ENCODE measurements at places on chromosomes 3 and 15.

GRCh38 chr15:93413745-93414144 is 324.7 kb upstream of the RGMA start:
- DNase-seq = no peak

DNA sequence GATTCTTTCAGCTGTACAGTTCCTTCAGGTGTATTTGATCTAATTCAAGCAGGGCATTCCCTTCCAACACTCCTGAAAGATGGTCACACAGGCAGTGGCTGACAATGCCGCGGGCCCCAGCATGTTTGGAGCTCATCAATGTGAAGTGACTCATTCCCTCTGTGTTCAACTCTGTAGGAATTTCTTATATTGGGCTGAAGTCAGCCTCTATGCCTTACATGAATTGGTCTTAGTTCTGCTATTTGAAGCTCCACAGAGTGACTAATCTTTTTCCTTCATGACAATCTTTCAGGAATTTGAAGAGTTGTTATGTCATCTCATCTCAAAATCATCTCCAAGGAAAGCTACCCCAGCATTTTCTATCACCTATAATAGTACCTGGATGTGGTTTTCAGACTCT is 142.5 kb upstream of the C2CD4B start:
- no peak for DNase-seq

- DNase-seq = no peak
Measured at GRCh38 chr3:150545419-150546225, 674 bp downstream of the SERP1 start.

- DNase-seq = no peak
Measured at GRCh38 chr3:164524201-164524600, 554.1 kb downstream of the SI start.

DNA sequence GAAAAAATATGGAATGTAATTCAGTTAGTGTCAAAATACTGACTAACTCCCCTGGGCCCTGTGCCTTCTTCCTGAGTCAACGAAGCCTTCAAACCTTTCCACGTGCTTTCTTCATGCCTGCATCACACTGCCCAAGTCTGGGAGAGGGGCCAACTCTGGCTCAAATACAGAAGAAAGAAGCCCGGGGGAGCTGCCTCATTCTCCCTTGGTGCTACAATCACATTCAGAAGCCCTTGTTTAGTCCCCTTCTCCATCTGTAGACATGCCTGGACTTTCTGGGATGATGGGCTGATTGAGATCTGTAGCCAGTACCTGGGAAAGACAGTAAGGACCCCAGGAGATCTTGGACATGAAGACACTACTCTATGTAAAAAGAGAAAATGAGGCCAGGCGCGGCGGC is 77.8 kb upstream of the GSK3B start:
- no peak for DNase-seq

DNA sequence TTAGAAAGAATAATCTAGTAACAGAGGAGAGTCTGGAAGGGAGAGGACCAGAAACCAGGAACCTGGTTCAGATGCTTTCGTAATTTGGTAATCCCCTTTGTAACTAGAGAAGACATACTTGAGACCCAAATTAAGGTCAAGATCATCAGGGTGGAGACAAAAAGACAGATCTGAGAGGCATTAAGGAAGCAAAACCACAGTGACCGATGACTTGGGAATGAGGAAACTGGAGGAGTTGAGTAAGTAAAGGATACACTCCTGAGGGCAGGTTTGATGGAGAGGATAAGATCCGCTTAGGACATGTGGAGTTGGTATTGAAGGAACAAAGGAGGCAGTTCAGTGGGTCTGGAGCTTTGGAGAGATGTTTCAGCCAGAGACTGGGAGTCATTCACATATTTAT is 23.6 kb upstream of the BCL2A1 start:
- DNase-seq = no peak

DNA sequence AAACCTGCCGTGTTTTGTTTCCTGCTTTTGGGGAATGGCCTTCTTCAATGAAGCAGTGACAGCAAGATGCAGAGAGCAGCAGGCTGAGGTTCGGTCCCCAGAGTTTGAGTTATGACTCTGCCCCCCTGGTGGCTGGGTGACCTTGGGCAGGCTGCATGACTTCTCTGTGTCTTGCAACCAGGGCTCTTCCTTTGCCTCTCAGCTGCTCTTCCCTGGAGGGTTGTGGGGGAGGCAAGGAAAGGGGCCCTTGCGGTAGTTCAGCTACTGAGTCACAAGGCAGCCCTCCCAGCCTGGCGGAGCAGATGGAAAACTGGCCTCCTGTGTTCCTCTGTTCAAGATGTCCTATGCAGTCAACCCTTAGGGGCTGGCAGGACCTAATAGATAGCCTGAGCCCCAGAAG is 17.1 kb downstream of the CTXND1 start:
- DNase-seq = peak; percentile 4

DNA sequence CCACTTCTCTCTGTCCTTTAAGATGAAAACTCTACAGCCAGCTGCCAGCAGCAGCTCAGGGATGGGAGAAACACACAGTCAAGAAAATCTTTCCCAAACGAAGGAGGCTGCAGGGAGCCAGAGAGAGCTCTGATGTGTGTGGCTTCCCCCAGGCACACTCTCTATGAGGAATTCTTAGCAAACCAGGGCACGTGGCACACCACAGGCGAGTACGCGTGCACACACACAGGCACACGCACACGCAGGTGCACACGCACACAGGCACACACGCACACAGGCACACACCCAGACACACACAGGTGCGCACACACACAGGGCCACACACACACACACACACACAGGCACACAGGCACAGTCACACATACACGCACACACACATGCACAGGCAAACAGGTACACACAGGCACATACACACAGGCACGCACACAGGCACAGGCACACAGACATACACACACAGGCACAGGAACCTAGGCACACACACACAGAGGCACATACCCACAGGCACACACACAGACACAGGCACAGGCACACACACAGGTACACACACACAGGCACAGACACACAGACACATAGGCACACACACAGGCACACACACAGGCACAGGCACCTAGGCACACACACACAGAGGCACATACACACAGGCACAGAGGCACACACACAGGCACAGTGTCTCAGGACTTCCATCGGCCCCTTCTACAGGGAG is 91.5 kb upstream of the ATP2B2 start:
- DNase-seq = no peak

DNA sequence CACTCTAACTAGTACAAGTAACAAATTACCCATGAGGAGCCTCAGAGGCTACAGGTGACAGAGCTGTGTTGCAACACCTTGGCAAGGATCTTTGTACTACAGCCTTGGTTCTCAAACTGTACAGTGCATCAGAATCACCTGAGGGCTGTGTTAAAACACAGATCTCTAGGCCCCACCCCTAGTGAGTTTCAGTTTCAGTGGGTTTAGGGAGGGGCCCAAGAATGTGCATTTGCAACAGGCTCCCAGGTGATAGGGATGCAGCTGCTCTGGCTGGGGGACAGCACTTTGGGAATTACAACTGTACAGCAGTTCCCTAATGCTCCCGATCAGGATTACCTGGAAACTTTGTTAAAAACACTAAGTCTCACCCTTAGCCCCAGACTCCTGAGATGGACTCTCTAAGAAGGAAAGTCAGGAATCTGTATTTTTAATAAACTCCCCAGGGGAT is 66.1 kb upstream of the NR2F2 start:
- DNase-seq = no peak

GRCh38 chr3:46427916-46428833 is 21.1 kb downstream of the CCRL2 start:
- no peak for DNase-seq

GRCh38 chr15:82730022-82730530 is 20.4 kb upstream of the AP3B2 start:
- DNase-seq = no peak

DNA sequence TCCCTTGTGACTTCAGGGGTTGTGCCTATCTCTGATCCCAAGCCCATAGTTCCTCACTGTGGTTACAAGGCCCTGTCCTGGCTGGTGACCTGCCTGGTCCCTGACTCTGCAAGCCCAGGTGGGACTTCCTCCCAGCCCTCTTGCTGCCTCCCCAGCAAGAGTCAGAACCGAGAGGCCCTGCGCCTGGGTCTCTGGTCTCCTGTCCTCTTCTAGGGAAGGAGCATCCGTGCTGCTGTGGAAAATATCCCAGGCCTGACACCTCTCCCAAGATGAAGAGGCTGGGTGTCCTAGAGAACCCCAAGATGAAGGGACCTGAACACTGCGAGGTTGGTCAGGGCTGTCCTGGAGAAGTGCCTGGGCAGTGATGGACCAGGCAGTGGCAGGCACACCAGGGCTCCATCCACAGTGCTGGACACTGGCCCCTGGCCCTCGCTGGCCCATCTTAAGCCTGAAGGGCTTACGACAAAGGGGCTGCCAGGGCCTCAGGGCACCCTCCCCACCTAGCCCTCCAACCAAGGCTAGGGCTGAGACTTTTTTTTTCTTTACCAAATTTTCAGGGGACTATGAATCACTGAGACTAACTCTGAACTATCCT is 32.7 kb downstream of the PTH1R start:
- no peak for DNase-seq

DNA sequence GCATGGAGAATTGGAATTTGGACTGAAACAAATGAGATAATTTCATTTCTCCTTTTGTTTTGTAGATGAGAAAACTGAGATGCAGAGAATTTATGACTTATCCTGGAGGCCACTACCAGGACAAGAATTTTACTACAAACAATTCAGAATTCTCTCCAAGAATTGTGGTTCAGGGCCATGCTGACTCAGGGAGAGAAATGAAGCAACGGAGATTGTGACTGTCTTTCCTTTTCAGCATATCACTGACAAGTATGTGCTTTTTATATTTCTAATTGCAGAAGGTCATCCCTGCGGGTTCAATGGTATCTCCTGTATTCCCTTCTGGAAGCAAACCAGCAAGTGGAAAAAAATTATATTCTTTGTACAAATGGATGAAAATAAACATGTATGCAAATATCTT is 170.8 kb upstream of the MITF start:
- DNase-seq = no peak

DNA sequence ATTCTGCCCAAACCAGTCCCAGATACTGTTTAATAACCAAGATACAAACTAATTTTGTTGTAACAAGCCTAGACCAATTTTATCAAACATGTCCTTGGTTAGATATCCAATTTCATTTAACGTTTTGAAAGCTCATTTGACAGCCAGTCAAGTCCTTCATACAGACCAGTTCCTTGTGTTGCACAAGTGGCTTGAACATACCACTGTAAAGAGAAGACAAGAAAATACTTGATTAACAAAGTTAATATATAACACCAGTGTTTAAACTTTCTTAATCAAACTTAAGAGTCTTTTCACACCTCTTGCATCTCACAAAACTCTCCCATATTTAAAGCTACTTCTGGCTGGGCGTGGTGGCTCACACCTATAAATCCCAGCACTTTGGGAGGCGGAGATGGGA is 16.0 kb downstream of the PDE12 start:
- no peak for DNase-seq

GRCh38 chr15:60373745-60374144 is 24.0 kb downstream of the ANXA2 start:
- DNase-seq = no peak

DNA sequence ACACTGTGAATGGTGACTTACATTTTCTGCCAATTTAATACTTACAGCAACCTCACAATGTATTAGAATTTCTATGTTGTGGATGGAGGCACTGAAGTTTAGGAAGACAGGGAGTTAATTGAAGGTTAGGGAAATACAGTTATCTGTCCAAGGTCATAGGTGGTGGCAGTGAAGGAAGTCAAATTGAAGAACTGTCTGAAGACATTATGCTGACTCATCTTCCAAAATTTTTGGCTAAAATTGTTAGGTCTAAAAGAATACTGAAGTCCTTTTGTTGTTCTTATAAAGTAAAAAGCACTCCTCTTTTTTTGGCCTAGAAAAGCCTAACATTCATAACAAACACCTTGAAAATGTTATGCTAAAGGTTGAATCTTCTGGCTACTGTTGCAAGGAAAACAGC is 27.7 kb downstream of the EMC4 start:
- no peak for DNase-seq

DNA sequence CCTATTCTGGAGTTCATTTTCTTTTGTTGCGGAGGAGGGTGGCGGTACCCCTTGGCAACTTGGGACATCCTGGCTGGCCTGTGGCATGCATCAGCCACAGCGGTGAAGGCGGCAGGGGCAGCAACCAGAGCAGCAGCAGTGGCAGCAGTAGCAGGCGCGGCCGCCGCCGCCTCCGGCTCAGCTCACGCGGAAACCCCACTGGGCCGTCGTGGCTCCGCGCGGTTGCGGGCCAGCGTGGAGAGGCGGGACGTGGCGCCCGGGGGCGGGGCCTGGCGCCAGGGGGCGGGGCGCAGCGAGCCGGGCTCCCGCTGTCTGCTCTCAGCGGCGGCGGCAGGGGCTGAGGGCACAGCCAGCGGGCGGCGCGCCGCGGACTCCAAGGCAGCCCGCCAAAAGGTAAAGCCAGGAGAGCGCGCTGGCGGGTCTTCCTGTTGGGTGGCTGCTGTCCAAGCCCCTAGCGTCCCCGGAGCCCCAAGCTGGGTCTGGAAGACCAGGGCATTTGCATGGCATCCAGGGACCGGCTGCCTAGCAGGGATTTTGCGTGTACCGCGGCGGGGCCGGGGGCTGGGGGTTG is 334.4 kb upstream of the THRB start:
- DNase-seq = no peak

DNA sequence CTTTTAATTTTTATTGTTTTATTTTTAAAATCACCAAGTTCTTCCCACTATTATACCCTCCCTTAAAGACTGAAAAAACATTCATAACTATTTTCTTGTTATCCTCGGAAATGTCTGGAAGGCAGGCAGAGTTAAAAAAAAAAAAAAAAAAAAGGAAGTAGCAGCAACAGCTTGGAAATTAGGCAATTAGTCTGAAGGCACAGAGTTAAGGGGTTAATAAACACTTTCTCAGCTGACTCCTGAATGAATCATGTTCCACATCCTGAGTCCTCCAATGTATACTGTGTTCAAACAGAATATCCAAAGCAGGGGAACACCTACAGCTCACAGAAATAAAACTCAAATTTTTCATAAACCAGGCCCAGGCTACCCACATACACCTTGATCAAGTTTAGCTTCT is 5.8 kb downstream of the HEXA start:
- no peak for DNase-seq

GRCh38 chr3:111571907-111572460 is 23.2 kb downstream of the ZBED2 start:
- no peak for DNase-seq

DNA sequence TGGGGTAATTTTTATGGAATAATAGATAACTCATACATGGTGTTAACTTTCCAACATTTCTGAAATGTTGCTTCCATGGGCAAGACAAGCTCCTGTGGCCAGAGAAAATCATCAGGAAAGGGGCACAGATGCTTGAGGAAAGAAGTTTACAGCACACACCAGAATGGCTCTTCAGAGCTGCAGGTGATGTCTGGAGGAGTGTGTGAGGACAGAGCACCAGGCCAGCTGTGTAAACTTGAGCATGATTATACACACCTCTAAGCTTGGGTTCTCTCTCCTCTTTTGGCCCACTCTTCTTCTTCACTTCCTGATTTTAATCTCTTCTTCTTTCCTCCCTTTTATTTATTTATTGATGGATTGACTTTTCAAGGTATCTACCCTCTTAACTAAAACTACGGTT is 676.0 kb downstream of the GRM7 start:
- DNase-seq = no peak

GRCh38 chr15:67571648-67572415 is 29.3 kb downstream of the MAP2K5 start:
- DNase-seq = no peak

- no peak for DNase-seq
Measured at GRCh38 chr3:51198477-51198876, 186.6 kb upstream of the MANF start.

GRCh38 chr3:169591159-169591951 is 72.2 kb downstream of the MECOM start:
- no peak for DNase-seq

- DNase-seq = no peak
Measured at GRCh38 chr15:68431037-68431791, 749 bp downstream of the ITGA11 start.

- DNase-seq = no peak
Measured at GRCh38 chr15:81945014-81945615, 100.7 kb downstream of the MEX3B start.

Data from stimulated activated naive CD4-positive, alpha-beta T cell (primary cell).